ENCODE measurements at places on chromosomes 12 and 14.
A peak's percentile ranks its signal among the peaks of the same experiment; 100 is the strongest.

DNA sequence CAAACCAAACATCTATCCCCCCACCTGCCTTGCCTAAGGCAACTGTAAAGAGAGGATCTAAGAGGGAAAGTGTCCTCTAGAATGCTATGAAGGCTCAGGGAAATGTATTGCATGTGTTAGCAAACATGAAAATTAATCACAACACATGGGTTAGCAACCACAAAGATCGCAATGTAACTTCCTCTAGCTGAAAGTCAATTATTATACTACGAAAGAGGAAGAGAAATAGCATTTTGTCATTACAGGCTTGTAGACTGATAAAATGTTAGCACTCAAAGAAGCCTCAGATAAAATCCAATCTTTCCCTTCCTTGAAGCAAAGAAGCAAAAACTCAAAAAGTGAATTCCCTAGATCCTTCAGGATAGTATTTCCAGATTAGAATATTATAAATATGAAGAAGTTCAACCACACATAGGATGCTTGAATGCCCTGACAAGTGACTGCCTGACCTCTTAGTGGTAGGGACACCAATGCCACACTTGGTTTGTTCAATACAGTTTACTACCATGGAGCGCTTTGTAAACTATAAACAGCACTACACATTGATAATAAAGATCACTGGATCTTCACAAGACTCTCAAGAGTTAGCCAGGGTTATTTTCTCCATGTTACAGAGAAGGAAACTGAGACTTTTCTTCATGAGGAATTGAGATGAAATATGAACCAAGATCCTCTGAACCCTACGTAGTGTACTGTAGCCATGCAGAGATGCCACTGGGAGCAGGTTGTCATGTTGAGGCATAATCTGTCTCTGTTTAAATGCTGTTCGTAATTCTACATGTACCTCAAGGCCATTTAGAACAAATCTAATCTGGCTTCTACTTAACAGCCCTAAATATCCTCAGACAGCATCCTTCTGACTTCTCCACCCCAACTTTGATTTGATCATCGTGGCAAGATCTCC lies 100.7 kb downstream of the ITPR2 start:
- DNase-seq = no peak

GRCh38 chr12:129629901-129630300 lies 273.9 kb downstream of the TMEM132D start:
- DNase-seq = no peak

GRCh38 chr12:106275458-106275857 lies 27.1 kb upstream of the TCP11L2 start:
- DNase-seq = no peak

DNA sequence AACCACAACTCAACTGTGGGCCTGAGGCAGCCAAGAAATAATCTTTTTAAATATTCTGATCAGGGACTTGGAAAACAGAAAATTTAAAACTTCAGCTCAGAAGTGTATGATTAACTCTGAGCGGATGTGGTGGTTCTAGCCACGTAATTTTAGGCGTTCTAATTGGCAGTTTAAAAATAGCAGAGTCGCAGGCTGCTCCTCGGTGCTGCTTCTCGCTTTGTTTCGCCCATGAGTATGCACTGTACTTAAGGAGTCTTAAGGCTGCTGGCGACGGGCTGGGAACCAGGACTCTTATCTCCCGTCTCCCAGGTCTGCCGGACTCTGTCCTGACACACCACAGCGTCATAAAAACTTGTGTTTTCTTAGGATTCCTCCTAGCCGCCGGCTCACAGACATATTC lies 113.4 kb upstream of the PELI2 start:
- no peak for DNase-seq

- DNase-seq = no peak
Observed at GRCh38 chr12:24749171-24749570, 199.7 kb downstream of the BCAT1 start.

DNA sequence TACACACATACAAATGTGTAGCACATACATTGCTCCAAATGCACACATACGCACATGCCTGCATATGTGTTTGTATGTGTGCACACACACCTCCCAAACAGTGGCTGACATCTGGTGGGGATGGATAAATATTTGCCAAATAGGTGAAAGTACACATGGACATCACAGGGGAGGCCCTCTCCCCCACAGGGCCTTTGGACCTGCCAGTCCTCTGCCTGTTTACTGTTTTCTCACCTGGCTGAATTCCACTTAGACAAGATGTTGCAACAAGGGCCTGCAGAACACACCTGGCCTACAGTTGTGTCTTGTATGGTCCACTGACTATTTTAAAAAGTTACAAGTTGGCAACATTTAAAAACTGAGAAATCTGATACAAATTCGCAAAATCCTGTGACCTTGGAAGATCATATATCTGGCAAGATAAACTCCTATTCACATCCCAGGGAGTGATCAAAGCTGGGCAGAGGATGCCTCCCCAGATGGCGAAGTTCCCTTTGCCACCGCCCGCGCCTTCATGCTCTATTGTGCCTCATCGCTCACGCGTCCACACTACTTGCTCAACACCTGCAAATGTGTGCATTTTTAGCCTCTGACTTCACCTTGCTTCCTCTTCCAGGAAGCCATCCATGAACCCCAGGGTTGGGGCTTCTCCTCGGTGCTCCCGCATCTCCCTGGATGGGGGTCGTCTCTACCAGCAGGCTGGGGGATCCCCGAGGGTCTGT lies 118.4 kb upstream of the FZD10 start:
- DNase-seq = no peak

DNA sequence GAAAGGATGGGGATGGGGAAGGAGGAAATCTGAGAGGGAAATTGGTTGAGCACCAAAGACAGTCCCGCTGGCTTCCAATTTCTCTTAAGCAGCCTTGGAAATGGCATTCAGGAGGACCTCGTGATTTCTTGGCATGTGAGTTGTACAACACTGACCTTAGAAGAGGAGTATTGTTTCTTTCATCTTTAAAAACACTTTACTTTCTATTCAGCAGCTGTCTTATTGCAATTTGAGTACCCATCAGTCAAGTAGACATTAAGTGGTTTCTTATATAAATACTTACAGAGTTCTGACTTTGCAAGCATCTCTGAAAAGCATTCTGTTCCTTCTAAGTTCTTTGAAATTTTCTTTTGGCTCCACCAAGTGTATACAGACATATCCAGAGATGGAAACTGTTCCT lies 83.2 kb downstream of the LMNTD1 start:
- DNase-seq = no peak

DNA sequence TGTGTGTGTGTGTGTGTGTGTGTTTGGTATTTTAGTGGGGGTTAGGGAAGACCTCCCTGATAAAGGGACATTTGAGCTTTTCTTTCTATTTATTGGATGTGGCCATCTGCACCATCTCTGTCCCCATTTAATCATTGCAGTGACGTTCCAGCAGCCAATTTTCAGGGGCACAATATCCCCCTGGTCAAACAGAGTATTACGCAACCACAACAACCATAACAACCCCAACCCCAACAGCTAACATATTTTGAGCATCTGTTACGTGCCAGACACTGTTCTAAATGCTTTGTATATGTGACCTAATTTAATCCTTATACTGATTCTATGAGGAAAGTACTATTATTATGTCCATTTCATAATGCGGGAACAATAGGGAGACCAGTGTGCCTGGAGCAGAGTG lies 87.4 kb downstream of the TTC8 start:
- DNase-seq = no peak

- peak; percentile 46 for DNase-seq
Observed at GRCh38 chr12:44875954-44876543, at the start of gene NELL2. TSS of gene NELL2 (minus strand) at chr12:44876315. CDS start at chr12:44875869, 446 bp downstream.

GRCh38 chr12:76688631-76689030 lies 75.3 kb upstream of the ZDHHC17 start:
- no peak for DNase-seq

GRCh38 chr12:2606186-2606910 lies 188.4 kb upstream of the FKBP4 start:
- DNase-seq = no peak

- DNase-seq = no peak
Observed at GRCh38 chr14:88940671-88941070, 116.2 kb downstream of the TTC8 start.

DNA sequence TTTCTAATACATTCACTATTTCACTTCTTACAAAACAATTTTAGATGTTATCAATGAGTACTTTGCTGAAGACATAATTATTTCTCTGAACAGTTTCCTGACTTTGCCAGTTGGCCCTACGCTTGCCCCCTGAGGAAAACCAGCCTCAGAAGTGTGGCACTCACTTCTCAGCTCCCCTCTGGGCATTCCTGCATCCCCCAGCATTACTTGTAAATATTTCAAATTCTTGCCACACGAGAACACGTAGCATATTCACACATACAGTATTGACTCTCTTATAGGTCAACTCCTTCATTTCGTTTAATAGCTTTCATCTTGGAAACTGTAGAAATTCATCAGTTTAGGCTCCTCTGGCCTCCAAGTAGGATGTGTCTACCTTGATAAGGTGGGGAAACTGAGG lies 65.2 kb downstream of the OTX2 start:
- no peak for DNase-seq

DNA sequence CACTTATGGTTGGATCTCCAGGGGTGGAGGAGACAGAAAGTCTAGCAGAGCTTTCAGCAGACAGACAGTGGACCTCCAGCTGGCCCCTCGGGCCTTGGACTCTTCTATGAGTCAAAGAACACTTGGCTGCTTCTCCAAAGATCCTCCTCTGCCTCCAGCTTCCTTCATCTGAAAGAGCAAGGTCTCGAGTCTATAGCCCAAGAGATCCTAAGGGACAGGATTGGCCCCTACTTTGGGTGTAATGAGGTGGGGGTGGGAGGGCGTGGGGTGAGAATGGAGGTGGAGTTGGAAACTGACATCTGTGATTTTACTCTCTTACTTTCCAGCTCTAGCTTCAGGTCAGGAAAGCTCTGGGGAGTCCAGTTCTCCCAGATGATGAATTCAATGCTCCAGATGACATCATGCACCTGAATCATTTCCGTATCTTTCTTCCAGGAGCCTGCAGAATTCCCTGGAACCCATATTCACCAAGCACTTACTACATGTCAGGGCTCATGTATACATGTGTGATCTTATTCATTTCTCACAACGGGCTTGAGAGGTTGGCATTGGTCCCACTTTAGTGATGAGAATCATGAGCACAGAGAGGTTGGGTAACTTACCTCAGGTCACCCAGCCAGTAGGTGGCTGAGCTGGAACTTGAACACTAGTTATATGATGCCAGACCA lies 10.2 kb upstream of the PGF start:
- no peak for DNase-seq

DNA sequence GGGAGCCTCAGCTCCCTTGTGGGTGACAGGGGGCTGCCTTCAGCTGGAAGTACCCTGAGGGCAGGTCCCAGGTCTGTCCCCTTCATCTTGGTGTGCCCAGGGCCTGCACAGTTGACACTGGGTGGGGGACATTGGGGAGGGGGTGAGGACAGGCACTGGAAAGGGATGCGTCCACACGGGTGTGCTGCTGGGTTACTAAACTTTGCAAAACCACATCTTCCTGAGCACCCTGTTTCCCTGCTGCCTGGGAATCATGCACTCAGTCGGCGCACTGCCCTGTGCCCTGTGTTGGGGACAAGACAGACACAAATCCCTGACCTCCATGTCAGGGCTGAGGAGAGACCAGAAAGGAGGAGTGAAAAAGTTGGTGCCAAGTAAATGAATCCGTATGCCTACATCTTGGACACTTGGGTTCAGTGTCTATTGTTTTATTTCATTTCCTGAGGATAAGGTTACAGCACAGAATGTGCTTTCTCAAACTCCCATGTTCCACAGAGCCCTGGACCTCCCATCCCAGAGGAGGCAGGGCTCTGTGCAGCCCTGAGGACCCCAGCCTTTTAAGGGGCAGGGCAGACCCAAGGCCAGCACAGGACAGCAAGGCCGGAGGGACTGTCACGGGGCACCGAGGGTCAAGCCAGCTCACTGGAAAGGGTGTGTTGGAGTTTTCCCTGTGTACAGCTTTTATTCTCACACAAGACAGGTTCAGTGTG lies 2.9 kb upstream of the SLC25A29 start:
- DNase-seq = no peak

- DNase-seq = no peak
Observed at GRCh38 chr14:61219673-61220072, 61.5 kb downstream of the TMEM30B start.

DNA sequence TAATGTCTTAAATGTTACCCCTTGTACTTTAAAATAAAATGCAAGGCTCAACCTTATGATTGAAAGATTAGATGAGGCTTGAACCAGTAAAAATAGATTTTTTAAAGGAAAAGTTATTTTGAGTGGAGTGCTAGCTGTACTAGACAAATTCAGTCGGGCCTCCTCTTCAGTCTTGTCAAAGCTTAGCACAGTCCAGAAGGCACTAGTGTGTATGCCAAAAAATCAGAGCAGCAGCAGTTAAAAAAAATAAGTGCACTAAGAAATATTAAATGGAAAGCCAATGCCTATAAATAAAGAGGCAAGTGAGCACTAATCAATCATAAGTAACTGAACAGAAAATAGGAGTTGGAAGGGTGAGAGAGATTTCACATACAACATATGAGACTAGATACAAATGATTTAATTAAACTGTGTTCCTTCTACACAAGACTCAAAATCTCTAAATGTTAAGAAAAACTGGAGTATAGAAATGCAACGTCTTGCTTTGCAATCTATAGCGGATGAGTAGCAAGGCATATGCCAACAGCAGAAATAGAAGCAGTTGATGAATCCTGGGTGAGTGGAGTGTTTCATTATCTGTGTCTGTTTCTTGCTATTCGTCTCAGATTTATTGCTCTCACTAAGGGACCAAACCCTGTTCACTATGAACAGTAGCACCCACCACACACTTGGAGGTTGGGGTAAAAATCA lies 172.1 kb downstream of the ETNK1 start:
- no peak for DNase-seq

DNA sequence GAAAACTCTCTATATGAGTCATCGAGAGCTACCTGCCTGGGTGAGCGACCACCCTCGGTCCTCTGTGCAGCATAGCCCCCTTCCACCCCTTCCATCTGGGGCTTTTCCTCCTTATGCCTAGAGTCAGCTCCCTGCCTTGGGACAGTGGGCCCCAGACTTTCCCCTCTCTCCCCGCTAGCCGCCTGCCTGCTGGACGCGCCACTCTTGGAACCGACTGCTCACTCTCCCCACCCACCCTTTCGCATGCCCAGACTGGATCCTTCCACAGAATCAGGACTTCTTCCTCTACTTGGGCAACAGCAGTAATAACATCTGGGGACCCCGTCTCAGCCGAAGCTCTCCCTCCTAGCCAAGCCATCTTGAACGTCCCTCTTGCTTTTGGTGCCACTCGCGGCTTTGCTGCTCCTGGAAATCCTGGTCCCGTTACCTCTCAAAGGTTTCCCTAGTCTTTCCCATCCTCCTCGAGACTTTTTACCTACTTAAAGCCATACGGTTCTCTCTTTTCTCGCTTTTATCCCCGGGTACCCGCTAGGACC lies 671 bp downstream of the ESYT1 start:
- no peak for DNase-seq

DNA sequence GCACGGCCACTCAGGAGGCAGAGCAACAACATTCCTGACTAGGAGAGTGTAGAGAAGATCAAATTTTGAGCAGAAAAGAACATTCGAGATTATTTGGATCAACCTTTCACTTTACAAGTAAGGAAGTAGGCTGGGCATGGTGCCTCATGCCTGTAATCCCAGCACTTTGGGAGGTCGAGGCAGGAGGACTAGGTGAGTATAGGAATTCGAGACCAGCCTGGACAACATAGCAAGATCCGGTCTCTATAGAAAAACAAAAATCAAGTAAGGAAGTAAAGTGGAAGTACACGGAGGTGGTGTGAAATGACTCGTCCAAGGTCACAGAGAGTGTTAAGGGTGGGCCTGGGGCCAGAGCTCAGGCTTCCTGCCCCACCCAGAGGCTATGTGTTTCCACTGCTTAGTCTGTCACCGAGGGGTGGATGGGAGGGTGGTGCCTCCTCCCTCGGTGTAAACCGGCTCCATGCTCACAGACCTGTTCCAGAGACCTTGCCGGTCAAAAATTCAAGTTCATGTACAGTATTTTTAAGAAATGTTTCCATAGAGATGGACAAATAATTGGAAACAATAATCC lies 51.9 kb downstream of the MAP1LC3B2 start:
- no peak for DNase-seq

Measured in stimulated activated CD4-positive, alpha-beta T cell treated with anti-CD3 and anti-CD28 coated beads, Interleukin-1b, Interleukin-23, amount 100 ng/mL, for 4 hours (primary cell).